ENCODE measurements at places on chromosomes 11 and 22.
A peak's percentile ranks its signal among the peaks of the same experiment; 100 is the strongest.

- DNase-seq = no peak
These were observed 4.7 kb upstream of the TTC36 start for GRCh38 chr11:118522571-118523072.

DNA sequence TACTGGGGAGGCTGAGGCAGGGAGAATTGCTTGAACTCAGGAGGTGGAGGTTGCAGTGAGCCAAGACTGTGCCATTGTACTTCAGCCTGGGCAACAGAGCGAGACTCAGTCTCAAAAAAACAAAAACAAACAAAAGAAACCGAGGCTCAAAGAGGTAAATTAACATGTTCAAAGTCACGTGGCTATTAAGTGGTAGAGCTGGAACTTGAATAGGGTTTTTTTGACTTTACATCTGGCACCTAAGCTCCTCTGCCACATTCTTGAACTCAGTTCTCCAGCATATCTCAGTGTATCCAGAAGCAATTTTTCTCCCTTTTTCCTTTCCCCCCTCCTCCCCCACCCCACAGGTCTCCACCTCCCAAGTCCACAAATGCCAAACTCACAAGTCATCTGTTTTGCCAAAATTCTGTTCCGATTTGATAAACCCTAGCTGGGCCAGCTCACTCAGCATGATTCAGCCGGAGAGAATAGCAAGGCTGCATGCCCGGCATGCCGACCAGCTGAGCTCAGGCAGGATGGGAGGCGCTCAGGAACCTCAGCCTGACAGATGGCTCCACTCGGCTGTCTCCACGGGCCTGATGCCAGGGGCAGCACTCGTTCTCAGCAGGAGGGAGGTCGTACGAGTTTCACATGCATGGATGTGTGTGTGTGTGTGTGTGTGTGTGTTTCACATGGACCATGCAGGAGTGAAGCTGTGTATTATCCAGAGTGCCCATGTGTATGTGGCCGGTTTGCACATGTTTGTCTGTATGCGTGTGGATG is 63.2 kb upstream of the RRAS2 start:
- peak; percentile 80 for DNase-seq

DNA sequence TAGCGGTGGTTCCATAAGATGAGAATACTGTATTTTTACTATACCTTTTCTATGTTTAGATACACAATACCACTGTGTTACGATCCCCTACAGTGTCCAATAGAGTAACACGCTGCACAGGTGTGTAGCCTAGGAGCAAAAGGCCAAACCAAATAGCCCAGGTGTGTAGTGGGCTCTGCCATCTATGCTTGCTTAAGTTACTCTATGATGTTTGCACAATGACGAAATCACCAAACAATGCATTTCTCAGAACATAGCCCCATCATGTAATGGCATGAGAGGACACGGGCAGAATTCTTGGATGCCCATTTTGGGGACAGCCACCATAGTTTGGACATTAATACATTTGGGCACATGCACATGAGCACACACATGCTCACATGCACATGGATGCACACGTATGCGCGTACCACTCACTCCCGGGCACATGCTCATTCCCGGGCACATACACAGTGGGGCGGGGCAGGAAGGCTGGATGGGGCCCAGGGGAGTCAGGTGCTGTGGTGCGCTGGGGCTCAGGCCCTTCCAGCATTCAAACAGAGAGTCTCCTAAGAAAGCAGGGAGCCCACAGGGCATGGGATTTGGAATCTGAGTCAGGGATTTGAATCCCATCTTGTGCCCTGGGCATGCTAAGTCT is 51.1 kb downstream of the RTN4R start:
- no peak for DNase-seq

DNA sequence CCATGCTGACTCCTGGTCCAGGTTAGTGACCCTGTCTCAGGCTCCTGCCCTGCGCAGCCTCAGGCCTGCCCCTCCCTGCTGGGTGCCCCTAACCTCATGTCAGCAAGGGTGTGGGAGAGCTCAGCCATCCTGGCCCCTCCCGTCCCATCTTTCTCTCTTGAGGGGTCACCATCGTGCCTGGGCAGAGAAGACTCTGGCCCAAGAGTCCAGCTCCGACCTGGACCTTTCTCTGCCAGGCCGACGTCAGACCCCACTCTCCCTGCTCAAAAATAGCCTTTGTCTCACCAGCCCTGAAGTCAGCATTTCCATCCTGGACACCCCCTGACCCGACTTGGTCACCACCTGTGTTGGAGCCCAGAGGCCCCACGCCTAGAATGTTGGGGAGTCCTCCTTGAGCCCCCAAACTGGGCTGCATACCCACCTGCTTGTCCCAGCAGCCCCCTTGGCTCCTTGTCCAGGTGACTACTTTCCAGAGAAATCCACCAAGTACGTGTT is 4.9 kb downstream of the SCGB1C1 start:
- no peak for DNase-seq

- no peak for DNase-seq
These were observed 163.2 kb downstream of the BRD1 start for GRCh38 chr22:49664371-49664881.

DNA sequence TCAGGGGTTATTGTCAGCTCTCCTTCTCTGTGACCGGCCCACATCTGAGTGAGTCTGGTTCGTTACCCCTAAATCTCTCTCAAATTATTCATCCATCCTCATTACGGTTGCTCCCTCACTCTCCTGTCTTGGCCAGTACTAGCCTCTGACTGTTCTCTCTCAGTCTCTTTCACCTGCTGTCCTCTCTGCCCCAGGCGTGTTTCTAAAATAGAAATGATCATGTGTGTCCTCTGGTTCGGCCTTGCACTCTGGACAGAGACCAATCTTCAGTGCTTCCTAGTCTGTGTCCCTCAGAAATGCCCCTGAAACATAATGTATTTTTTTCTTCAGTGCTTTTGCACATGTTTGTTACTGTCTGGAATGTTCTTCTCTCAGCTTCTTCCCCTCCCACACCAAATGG is 4.9 kb downstream of the PSMD13 start:
- no peak for DNase-seq

DNA sequence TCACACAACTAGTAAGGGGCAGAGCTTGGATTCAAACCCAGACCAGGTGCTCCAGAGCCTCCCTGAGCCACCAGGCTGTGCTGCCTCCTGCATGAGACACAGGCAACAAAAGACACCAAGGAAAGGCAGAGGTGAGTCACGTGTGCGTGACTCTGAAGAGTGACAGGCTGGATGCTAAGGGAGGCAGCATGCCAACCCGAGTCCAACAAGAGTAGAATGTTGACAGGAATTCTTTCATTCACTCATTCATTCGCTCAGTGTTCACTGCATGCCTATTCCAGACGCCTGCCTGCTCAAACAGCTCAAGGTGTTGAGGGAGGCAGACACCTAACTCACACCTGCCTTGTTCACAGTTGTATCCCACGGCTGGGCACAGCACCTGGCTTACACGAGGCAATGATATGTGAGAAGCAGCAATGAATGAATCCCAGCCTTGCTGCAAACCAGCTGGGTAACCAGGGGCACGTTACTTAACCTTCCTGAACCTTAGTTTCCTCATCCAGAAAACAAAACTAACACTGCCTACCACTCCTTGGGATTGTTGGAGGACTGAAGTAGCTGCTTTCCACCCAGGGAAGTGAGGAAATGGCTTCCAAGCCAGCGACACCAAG is 73.8 kb upstream of the ARFGAP3 start:
- DNase-seq = no peak

- no peak for DNase-seq
These were observed 18.2 kb downstream of the CELF1 start for GRCh38 chr11:47534704-47535251.

- no peak for DNase-seq
These were observed 16.3 kb downstream of the AP5B1 start for GRCh38 chr11:65764434-65764833.

GRCh38 chr22:45893516-45893915 is 83.4 kb downstream of the WNT7B start:
- no peak for DNase-seq

All from mucosa of gallbladder (tissue), 1 donor.